Brain pericyte (primary cell): ENCODE measurements at places on chromosomes 2 and 18.

DNA sequence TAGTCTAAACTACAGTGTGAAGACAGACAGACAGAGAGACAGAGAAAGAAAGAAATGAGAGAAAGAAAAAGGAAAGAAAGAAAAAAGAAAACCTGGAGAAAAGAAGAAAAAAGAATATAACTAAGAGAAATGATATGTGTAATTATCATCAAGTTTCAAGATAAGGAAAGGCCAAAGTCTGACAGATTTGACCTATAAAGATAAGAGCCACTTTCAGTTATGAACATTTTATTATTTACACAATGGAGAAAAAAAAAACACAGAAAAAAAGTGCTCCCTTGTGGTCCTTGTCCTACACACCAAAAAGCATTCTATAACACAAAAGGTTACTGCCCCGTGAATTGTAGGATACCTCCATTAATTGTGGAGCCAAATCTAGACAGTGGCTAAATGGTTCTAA is 937.2 kb upstream of the DDX18 start:
- DNase-seq, result no peak

- DNase-seq, result no peak
Measured at GRCh38 chr2:19651466-19651865, 250.3 kb downstream of the TTC32 start.

GRCh38 chr2:189684811-189685210 is 10.3 kb downstream of the ANKAR start:
- no peak for DNase-seq

DNA sequence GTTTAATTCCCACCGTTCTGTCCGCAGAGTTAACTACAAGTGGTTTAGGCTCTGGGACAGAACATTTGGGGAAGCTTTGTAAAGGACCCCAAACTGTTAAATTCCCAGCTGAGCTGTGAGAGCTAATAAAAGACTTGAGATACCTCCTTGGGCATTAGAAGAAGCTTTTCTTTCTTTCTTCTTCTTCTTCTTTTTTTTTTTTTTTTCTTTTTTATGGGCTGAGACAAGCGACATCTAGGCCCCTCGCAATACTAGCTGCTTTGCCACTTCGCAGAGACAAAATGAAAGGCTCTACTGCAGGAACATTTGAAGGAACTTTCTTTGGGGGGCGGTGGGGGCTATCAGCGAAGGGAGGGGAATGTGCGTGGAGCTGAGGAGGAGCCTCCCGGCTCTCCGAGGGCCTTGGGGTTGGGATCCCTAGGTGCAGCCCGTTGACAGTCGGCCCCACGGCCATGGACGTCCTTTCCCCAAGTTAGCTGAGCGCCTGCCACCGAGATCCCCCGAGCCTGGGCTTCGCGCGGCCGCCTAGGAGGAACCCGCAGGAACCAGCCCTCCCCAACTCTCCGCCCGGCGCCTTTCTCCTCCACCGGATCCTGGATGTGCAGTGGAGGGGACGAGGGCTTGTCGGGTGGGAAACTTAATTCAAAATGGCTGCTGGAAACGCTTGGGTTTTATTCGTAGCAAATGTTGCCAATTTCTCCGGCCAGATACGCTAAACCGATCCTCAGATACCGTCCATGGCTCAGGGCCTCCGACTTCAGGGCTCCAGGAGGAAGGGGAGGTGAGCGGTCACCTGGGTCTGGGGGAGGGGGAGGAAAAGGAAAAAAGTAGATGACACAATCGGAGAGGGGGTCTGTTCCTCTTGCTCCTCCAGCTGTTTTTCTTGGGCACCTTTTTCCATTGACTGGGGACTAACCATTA is 4.2 kb downstream of the MEIS1 start:
- no peak for DNase-seq
